Naive B cell (primary cell): ENCODE measurements at places on chromosomes 2 and 18. TPM values are rescaled to one million over a fixed set of nuclear protein-coding genes. Genes with fewer than 3 reads are reported as not detected.

DNA sequence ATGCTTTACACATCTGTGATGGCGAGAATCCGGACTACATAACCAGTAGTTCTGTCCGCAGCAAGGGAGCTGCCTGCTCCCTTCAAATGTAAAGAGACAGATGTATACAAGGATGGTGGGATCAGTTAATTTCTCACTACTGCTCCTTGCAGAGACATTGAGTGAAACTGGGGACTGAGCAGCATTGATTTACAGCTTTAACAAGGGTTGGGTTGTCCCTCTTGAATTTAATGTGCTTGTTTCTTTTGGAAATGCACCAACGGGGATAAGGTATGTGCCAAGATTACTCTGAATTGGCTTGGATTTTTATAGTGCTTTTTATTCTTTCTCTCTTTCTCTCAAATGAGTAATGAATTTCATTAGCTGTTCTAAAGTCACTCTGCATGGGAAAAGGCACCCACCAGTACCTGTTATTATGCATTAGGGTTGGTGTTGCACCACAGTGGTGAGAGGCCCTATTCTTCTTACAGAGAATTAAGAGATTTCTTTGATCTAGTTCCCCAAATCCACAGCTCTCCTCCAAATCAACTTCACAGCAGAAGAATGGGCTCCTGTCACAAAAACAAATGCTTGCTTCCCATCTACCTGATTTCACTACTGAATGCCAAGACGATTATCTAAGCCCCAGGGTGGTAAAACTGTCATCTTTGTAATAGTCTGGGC, 107.6 kb downstream of the DOCK10 start:
- no peak overlapping the region for H3K4me3 ChIP-seq
- H3K27ac ChIP-seq = peak overlapping the region; percentile 44
- no peak for DNase-seq
- H3K4me1 ChIP-seq = peaks cover 59% of the 10 kb centered on the region

- no peak overlapping the region for H3K27ac ChIP-seq
- H3K27me3 ChIP-seq = no peaks in the 10 kb centered on the region
- no peak for DNase-seq
Measured at GRCh38 chr18:49161627-49162026, 210.9 kb upstream of the SMAD7 start.

DNA sequence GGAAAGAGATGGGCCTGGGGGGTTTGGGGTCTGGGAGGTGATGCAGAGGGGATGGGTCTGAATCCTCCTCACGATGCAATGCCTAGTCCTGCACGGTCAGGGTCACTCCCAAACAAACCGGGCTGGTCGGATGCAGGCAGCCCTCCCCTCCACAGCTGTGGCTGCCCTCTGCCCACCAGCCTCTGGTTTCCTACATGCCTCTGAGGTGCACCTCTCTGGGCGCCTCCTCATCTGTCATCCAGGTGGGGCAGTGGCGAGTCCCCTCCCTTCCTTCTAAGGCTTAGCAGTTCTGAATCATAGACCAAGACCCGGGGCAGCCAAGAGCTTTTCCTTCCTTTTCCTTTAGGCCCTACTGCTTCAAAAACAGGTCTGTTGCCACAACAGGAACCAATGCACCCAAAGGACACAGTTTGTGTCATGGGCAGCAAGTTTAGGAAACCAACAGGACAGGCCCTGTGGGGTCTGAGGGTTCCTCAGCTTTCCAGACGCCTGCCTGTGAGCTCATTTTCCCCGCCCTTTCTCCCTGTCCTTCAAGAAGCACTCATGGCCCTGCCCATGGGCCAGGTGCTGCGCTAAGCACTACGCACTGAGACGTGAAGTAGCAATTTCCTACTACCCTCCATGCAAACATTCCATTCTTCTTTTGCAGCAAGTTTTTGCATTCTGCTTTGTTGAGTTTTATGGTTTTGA, 6.5 kb upstream of the MAL start:
- H3K4me3 ChIP-seq = no peak overlapping the region
- DNase-seq = no peak
- H3K4me1 ChIP-seq = no peaks in the 10 kb centered on the region
- H3K27me3 ChIP-seq = peaks cover 57% of the 10 kb centered on the region
- H3K36me3 ChIP-seq = no peaks in the 10 kb centered on the region

DNA sequence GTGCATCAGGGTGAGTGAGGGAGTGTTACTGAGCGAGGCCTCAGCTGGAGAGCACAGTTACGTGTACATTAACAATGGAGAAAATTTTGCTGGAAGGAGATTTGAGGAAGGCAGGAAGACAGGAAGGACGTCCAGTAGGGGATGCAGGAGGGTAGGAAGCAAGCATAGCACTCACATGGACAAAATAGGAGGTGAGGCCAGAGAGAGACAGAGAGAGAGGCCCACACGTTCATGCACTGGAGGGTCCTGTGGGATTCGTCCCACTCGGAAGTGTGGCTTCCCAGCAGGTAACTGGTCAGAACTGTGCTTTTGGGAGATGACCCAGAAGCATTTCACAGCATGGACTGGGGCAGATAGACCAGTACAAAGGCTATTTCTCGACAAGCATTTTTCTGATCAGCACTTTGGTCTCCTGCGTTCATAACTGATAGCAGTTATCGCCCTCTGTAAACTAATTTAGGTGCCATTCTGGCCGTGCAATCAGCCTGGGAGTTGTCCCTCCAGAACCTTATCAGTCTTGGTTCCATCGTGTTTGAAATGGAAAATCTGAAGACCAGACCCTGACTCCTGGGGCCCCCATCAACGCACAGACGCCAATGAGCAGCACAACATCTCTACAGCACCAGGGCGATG, 5.7 kb downstream of the LCT start:
- no peaks in the 10 kb centered on the region for H3K36me3 ChIP-seq
- no peaks in the 10 kb centered on the region for H3K4me1 ChIP-seq
- H3K4me3 ChIP-seq = no peak overlapping the region
- H3K27me3 ChIP-seq = no peaks in the 10 kb centered on the region

- no peak for DNase-seq
- peak within 1 kb of the TSS; percentile 76 for H3K4me3 ChIP-seq
- H3K36me3 ChIP-seq = no peaks in the 10 kb centered on the region
- H3K27me3 ChIP-seq = peaks cover 79% of the 10 kb centered on the region
- no peak within 1 kb of the TSS for H3K27ac ChIP-seq
- H3K4me1 ChIP-seq = peaks cover 16% of the 10 kb centered on the region
Measured at GRCh38 chr2:110732422-110733413, at the start of gene ACOXL. TSS of gene ACOXL (plus strand) at chr2:110732573. CDS start at chr2:110768390, 35,817 bp downstream.

DNA sequence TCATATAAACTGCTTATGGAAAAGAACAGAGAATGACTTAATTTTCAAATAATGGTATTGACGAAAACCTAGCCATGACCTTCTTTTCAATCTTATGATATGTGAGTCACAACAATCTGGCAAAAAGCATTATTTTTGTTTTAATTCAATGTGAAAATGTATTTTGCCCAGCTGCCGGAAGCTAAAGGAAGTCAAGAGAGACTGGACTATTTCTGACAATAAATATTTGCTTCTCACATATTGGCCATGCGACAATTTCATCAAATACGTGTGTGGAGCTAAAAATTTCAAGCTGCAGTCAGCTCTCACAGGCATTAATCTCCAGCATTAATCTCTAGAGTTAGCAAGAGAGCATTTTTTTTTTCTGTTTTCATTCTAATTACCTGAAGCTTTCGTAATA, 881.0 kb downstream of the CPS1 start:
- no peaks in the 10 kb centered on the region for H3K36me3 ChIP-seq
- H3K27ac ChIP-seq = no peak overlapping the region
- no peak overlapping the region for H3K4me3 ChIP-seq
- H3K27me3 ChIP-seq = no peaks in the 10 kb centered on the region

- H3K4me3 ChIP-seq = no peak overlapping the region
- peaks cover 20% of the 10 kb centered on the region for H3K27me3 ChIP-seq
- no peaks in the 10 kb centered on the region for H3K36me3 ChIP-seq
- no peak for DNase-seq
- peaks cover 7% of the 10 kb centered on the region for H3K4me1 ChIP-seq
- no peak overlapping the region for H3K27ac ChIP-seq
Measured at GRCh38 chr2:85806358-85807118, 52.7 kb downstream of the ATOH8 start.

DNA sequence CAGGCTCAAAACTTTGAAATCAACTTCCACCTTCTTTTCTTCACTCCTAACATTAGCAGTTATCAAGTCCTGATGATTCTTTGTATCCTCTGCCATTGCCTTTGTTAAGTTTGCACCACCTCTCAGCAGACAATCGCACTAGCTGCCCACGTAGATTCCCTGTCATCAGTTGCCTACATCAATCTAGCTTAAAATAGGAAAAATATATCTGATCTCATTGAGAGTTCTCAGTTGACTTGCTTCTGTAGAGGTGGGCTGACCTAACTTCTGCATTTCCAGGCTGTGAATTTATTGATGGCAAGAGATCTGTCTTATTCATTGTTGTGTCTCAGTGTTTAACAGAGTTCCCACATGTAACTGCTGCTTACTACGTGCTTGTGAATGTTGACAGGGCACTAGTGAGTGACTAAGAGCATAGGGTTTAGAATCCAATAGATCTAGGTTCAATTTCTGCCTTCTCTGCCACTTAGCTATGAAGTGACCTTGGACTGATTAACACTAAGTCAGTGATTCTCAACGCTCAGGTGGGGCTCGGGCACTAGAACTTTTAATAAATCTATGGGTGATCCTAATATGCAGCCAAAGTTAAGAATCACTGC, 3.7 kb upstream of the INSIG2 start:
- H3K4me3 ChIP-seq = no peak overlapping the region
- no peaks in the 10 kb centered on the region for H3K36me3 ChIP-seq
- H3K27me3 ChIP-seq = no peaks in the 10 kb centered on the region
- no peak for DNase-seq
- H3K4me1 ChIP-seq = peaks cover 16% of the 10 kb centered on the region
- H3K27ac ChIP-seq = peak overlapping the region; percentile 56

GRCh38 chr2:222703886-222704285, 32.4 kb downstream of the MOGAT1 start:
- peaks cover 17% of the 10 kb centered on the region for H3K27me3 ChIP-seq
- H3K4me1 ChIP-seq = peaks cover 12% of the 10 kb centered on the region
- H3K36me3 ChIP-seq = no peaks in the 10 kb centered on the region
- H3K27ac ChIP-seq = no peak overlapping the region
- H3K4me3 ChIP-seq = no peak overlapping the region

- H3K36me3 ChIP-seq = peaks cover 10% of the 10 kb centered on the region
- no peak for DNase-seq
- no peak overlapping the region for H3K27ac ChIP-seq
- no peak overlapping the region for H3K4me3 ChIP-seq
- no peaks in the 10 kb centered on the region for H3K4me1 ChIP-seq
Measured at GRCh38 chr18:35688757-35689156, 107.2 kb downstream of the GALNT1 start.

Gene NEUROD1
- not detected for polyA plus RNA-seq

Gene LCT
- polyA plus RNA-seq = not detected

Gene RFX8
- not detected for polyA plus RNA-seq

Gene TMEM198
- not detected for polyA plus RNA-seq

Gene UBXN4
- polyA plus RNA-seq = 97.0 TPM

Gene IL1F10
- polyA plus RNA-seq = not detected
